ENCODE measurements at places on chromosomes 2 and 18.

GRCh38 chr18:10408131-10408530, 46.3 kb upstream of the APCDD1 start:
- no peak for DNase-seq

GRCh38 chr2:240356700-240357640, 78.5 kb upstream of the GPC1 start:
- DNase-seq = no peak

GRCh38 chr18:77088963-77089722, 43.4 kb downstream of the MBP start:
- no peak for DNase-seq

- DNase-seq = no peak
Observed at GRCh38 chr2:8779795-8780671, 57.4 kb downstream of the KIDINS220 start.

GRCh38 chr18:23703057-23703986, 14.1 kb downstream of the LAMA3 start:
- peak; percentile 21 for DNase-seq

- DNase-seq = peak; percentile 78
Observed at GRCh38 chr2:37156857-37157714, at the start of gene EIF2AK2. Gene EIF2AK2, minus strand, starts transcription at chr2:37156980. Its CDS starts 9,174 bp downstream, at chr2:37147806.

GRCh38 chr2:193556766-193557470, 1362.2 kb upstream of the TMEFF2 start:
- no peak for DNase-seq

GRCh38 chr2:26970244-26970927, at the start of gene MAPRE3:
Gene MAPRE3, plus strand, starts transcription at chr2:26970637. Its CDS starts 51,582 bp downstream, at chr2:27022219.
- DNase-seq = peak; percentile 86

- DNase-seq = peak; percentile 58
Observed at GRCh38 chr2:234395891-234396420, 100.9 kb downstream of the ARL4C start.

GRCh38 chr2:69465513-69466456, 28.6 kb upstream of the NFU1 start:
- DNase-seq = no peak

DNA sequence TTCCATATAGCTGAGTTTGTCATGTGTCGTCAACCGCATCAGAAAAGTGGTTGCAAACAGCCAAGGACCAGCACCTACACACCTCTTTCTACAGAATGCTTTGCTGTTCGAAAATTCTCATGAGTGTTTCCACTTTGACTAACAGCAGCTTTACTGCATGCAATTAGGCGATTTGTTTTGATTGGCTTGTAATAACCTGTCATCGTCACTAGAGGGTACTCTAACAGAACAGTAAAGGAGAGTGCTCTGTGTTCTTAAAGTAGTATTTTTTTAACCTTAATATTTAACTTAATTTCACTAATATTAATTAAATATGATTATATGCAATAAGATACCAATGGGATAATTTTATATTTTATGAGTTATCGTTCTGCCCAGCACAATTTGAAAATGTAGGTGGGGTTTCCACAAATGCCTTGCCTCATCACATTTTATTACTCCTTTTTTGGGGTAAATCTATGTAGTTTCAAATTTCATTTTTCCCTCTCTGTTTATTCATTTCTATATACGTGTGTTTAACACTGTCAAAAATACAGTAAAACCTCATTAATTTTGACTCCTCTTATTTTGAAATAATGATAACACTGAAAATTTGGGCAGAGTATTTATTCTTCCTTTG, 502.2 kb downstream of the NRXN1 start:
- DNase-seq = peak; percentile 71

All from NCI-H446 (cell line).